ENCODE measurements at places on chromosomes 12 and 14. TPM values are rescaled to one million over a fixed set of nuclear protein-coding genes. Genes with fewer than 3 reads are reported as not detected.

NUDT4 gene
- total RNA-seq, result 51.3 TPM

DNA sequence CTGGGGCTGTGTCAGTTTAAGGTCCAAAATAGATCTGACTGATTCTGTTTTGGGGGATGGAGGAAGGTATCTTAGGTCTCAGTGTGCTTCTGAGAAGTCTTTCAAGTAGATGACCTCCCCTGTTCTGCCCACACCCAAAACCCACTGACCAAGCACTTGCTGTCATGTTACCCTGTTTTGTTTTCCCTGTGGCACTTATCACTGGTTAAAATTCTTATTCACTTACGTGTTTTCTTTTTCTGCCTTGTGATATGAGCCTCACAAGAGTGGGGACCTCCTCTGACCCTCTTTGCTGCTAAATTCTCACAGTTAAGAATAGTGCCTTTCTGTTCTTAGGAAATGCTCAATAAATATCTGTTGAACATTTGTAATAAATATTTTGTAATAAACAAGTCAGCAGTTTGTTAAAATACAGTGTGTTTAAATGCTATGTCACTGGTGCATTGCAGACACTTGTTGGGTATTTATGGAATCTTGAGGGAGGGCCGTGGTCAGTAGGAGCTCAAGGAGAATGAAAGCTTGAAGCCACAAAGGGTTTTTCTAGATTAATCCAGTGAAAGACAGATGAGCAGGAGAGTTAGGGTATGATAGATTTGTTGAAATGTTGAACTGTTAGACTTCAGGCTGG, 20.9 kb downstream of the PLEKHA5 start:
- DNase-seq, result no peak

- no peak for DNase-seq
Observed at GRCh38 chr12:5333096-5333495, 98.8 kb upstream of the NTF3 start.

SLC41A2 gene
- 3.8 TPM for total RNA-seq

DNA sequence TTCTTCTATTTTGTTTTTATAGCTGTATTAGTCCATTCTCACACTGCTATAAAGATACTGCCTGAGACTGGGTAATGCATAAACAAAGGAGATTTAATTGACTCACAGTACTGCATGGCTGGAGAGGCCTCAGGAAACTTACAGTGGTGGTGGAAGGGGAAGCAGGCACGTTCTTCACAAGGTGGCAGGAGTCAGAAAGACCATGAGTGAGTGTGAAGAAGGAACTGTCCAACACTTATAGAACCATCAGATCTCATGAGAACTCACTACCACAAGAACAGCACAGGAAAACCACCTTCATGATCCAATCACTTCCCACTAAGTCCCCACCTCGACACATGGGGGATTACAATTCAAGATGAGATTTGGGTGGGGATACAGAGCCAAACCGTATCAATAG, 42.3 kb downstream of the ARMH4 start:
- DNase-seq, result no peak

NYNRIN gene
- 18.3 TPM for total RNA-seq

APOLD1 gene
- total RNA-seq, result 0.44 TPM

Data from WTC11 (cell line).